Activated T-helper 1 cell treated with anti-CD3 and anti-CD28 coated beads, Interleukin-12 subunit alpha, Interleukin-12 subunit beta, Interleukin-2, Interleukin-4 antibody, amounts not matched to agents 30 ng/mL and 10 ng/mL and 1 ng/mL, durations not matched to agents 14 hours and 24 hours and 36 hours (primary cell): ENCODE measurements at places on chromosomes 2 and 18. TPM values are rescaled to one million over a fixed set of nuclear protein-coding genes. Genes with fewer than 3 reads are reported as not detected.

IL1F10 gene
- not detected in 2 replicates for total RNA-seq

GRCh38 chr2:112077814-112078213 lies 22.7 kb downstream of the TMEM87B start:
- H3K4me1 ChIP-seq, result peaks cover 26% of the 10 kb centered on the region
- no peak overlapping the region for H3K4me3 ChIP-seq
- no peak for DNase-seq
- no peaks in the 10 kb centered on the region for H3K27me3 ChIP-seq

DQX1 gene
- 0.65 and 0.86 TPM in 2 replicates for total RNA-seq

NETO1 gene
- not detected in 2 replicates for total RNA-seq

DNA sequence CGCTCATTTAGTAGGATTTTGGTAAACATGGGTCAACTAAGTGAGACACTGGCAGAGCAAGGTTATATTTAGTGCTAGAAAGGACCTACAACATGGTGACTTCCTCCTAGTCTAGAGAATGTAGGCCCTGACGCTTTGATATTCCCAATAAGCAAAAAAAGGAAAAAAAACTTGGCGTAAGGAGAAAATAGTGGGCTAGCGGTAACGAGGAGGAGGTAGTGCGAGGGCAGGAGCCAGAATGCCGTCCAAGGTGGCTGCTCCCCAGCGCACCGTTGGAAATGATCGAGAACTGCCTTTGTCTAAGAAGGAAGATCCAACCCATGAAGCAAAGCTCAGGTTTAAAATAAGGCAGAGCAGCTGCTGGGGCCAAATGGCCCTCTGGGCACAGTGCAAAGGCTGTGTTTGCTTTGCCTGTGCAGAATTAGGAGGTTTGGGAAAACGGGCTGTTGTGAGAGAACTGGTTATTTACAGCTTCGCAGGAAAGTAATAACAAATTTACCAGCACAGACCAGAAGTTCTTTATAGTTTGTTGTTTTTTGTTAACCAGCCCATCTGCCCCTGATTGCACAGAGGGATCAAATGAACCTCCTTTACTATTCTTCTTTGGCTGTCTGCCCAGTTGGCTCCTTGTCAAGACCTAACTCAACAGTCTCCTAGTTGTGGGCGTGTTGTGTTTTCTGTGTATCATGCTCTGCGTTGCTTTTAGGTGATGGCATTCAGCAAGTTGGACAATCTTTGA lies 86.6 kb downstream of the ITGB1BP1 start:
- no peak for DNase-seq
- no peaks in the 10 kb centered on the region for H3K4me1 ChIP-seq
- H3K27ac ChIP-seq, result no peak overlapping the region
- H3K27me3 ChIP-seq, result peaks cover 8% of the 10 kb centered on the region

GRCh38 chr2:201661366-201661765 lies 18.1 kb upstream of the TMEM237 start:
- no peak overlapping the region for H3K27ac ChIP-seq
- H3K4me3 ChIP-seq, result no peak overlapping the region
- peaks cover 23% of the 10 kb centered on the region for H3K27me3 ChIP-seq
- H3K4me1 ChIP-seq, result no peaks in the 10 kb centered on the region
- DNase-seq, result no peak
- H3K36me3 ChIP-seq, result no peaks in the 10 kb centered on the region

UGT1A3 gene
- not detected in 2 replicates for total RNA-seq
